Central memory CD8-positive, alpha-beta T cell (primary cell): ENCODE measurements at places on chromosomes 1 and 21.

DNA sequence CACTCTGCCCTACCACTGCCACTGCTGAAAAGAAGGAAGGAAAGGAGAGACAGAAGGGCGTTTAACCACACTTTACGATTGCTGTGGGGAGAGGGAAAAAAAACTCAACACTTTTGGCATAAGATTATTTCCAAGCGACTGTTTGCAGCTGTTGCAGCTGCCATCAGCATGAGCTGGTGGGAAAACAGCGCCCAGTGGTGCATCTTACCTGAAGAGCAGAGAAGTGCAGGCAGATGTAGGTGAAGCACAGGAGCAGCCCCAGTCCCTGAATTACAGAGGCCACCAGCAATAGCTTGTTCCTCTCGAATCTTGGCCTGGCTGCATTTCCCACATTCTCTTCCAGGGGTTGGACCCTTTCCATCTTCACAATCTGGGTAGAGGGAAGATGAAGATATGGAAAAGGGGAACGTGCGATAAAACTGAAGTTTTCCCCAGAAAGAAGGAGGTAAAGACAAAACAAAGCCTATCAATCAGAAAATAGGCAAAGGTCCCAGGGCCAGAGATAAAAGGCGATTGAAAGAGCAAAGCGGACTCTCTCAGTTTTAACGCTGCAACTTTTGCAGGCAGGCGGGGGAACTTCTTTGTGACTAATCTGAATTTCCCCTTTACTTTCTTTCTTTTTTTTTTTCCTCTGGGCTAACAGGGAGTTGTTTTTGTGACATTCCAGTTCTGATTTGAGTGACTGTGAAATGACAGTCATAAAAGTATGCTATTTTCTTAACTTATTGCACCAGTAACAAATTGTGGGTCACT is at the start of gene TNFSF4:
TSS of gene TNFSF4 (minus strand) at position 516 of the 753 bp plus-strand sequence. CDS start at position 361, 155 bp downstream.
- H3K4me3 ChIP-seq, result peak within 1 kb of the TSS; percentile 75
- peaks cover 52% of the 10 kb centered on the region for H3K4me1 ChIP-seq
- no peak for DNase-seq
- H3K36me3 ChIP-seq, result peaks cover 2% of the 10 kb centered on the region
- peak within 1 kb of the TSS; percentile 81 for H3K27ac ChIP-seq

DNA sequence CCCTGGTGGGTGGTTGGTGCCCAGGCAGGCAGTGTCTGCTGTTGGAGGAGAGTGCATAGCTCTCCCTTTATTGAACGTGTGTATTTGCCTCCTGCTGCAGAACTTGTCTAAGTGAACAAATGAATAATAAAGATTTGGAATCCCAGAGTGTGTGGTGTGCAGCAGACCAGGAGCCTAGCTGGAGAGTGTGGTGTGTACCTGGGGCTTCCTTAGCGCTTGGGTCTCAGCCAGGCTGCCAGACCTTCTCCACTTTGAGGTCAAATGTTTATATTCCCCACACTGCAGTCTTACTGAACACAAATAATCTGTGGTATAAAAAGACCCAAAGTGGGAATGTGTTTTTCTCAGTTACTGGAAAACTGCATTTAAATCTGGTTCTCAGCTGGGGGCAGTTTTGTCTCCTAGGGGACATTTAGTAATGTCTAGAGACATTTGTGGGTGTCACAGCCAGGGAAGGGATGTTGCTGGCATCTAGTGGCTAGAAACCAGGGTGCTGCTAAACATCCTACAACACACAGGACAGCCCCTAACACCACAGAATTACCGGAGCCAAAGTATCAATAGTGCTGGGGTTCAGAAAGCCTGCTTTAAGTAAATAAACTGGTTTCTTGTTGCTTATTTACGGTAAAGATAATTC is 23.6 kb downstream of the SLC37A1 start:
- peaks cover 21% of the 10 kb centered on the region for H3K36me3 ChIP-seq
- DNase-seq, result no peak
- no peak overlapping the region for H3K4me3 ChIP-seq

GRCh38 chr1:241992734-241993133 is 6.2 kb downstream of the MAP1LC3C start:
- H3K36me3 ChIP-seq, result no peaks in the 10 kb centered on the region
- peaks cover 59% of the 10 kb centered on the region for H3K27me3 ChIP-seq
- H3K4me1 ChIP-seq, result no peaks in the 10 kb centered on the region
- no peak overlapping the region for H3K4me3 ChIP-seq

GRCh38 chr1:22875841-22876240 is 96.8 kb downstream of the LACTBL1 start:
- no peaks in the 10 kb centered on the region for H3K27me3 ChIP-seq
- H3K4me3 ChIP-seq, result no peak overlapping the region
- no peak for DNase-seq
- H3K27ac ChIP-seq, result no peak overlapping the region

DNA sequence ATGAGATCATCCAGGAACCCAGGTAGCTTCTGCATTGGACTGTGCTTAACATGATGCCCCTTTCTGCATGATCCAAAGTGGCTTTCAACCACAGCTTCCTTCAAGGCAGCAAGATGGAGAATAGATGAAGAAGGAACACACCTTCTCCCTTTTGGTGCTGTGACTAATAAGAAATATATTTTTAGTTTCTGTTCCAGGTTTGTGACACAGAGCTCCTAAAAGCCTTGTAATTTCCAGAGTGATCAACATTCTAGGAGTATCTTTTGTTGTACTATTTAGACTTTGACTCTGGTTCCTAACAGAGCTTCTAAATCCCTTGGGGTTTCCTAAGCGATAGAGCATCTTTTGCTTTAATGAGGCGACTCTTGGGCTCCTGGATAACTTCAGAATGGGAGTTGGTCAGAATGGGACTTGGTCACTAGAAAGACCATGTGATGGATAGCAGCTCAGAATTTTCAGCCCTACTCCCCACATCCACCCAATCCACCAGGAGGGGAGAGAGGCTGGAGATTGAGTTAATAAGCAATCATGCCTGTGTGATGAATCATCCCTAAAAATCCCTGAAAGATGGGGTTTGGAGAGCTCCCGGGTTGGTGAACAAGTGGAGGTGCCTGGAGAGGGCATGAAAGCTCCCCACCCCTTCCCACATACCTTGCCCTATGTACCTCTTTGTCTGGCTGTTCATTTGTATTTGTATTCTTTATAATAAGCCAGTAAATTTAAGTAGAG is 134.8 kb downstream of the FGGY start:
- DNase-seq, result no peak
- no peak overlapping the region for H3K27ac ChIP-seq
- H3K4me1 ChIP-seq, result no peaks in the 10 kb centered on the region
- H3K27me3 ChIP-seq, result no peaks in the 10 kb centered on the region
